MCF 10A (cell line): ENCODE measurements at places on chromosomes 4 and X.

GRCh38 chr4:57911203-57911602, 801.0 kb upstream of the IGFBP7 start:
- peak; percentile 11 for DNase-seq

DNA sequence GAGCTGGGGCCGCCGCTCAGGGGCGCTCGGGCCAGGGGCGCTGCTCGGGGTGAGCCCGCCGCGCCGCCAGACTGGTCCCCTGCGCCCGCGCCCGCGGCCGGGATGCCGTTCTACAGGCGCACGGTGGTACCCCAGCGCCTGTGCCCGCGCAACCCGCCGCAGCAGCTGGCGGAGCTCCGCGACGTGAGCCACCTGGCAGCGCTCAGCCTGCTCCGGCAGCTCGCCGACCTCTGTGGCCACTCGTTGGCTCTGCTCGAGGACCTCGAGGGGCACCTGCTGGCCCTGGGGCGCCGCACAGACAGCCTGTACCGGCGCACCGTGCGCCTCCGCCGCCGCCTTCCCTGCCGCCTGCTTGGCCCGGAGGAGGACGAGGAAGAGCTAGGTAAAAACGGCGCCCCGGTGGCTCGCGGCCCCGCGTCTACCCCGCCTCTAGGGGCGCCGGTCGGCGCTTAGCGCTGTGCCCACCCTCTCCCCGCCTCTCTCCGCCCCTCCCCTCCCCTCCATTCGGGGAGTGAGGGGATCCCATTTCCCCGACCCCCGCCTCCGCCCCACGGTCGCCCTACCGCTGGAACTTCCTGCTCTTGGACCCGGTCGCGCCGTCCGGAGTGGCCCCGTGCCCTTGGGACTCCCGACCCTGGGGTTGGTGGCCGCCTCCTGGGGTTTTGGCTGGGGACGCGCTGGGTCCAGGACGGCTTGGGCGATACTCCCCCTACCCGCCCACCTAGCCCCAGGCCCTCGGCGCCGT, 513 bp downstream of the NHSL2 start:
- no peak for DNase-seq

- DNase-seq: no peak
Observed at GRCh38 chr4:166335256-166335938, 462.4 kb downstream of the TLL1 start.

DNA sequence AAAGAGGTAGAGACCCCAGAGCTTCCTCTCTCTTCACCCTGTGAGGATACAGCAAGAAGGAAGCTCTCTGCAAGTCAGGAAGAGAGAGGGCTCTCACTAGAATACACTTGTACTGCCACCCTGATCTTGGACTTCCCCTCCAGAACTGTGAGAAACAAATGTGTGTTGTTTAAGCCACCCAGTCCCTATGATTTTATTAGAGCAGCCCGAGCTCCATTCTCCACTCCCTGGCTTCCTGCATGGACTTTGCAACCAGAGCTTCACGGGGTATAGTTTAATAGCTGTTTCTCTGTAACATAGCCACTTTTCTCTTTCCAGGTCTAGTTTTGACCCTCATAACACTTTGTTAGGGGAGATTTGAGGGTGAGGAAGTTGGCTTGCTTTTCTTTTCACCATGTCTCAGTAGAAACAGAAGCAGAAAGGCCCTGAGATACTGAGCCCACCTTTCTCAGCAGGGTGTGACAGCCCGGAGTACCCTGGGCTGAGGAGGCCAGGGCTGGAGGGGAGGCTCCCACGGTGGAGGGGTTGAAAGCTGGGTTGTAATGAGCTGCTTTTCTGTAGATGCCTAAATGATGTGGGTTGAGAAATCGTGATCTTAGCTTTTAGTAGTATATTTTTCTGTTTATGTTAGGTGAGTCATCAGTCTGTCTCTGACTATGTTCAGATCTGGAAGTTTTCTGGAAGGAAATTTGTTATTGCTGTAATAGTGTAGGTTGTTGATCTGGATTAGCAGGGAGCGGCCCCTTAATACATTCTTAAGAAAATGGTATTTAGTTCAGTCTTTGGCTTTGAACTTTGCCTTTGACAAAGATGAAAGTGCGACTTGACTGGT, 118.6 kb downstream of the PTTG2 start:
- peak; percentile 71 for DNase-seq

GRCh38 chr4:60366661-60367060, 833.5 kb upstream of the ADGRL3 start:
- DNase-seq: no peak

- DNase-seq: peak; percentile 27
Observed at GRCh38 chr4:71785959-71786358, 2.1 kb upstream of the GC start.

- DNase-seq: no peak
Observed at GRCh38 chrX:2584251-2585157, 83.7 kb upstream of the DHRSX start.
